Muscle of back (tissue), 13 donors: ENCODE measurements at places on chromosomes 7 and 10. TPM values are rescaled to one million over a fixed set of nuclear protein-coding genes. Genes with fewer than 3 reads are reported as not detected.

GRCh38 chr7:103630318-103630717 lies 184.3 kb upstream of the SLC26A5 start:
- no peak for DNase-seq

DNA sequence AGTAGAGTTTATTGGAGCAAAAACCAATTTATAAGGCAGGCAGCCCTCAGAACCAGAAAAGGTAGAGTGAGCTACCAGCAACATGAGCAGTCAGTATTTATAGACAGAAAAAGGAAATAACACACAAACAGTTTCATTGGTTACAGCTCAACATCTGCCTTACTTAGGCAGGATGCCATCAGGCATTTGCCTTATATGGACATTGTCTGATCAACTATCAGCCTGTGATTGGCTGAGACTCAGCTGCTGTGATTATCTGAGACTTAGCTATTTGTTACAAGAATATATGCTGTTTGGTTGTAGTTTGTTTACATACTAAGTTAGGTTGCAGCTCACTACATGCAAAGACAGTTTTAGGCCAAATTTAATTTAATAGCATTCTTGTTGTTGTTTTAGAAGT lies 60.4 kb upstream of the CDK1 start:
- no peak for DNase-seq

- no peak for DNase-seq
These were observed 4.7 kb upstream of the TMEM72 start for GRCh38 chr10:44906486-44906885.

Gene HOXA2
- polyA plus RNA-seq = 3.3 TPM

GRCh38 chr7:106813705-106814305 lies 51.3 kb upstream of the PIK3CG start:
- no peak for DNase-seq
